Activated naive CD4-positive, alpha-beta T cell treated with anti-CD3 and anti-CD28 coated beads, Interleukin-2, amount 50 U/mL, for 72 hours (primary cell): ENCODE measurements at places on chromosomes 1 and 21. TPM values are rescaled to one million over a fixed set of nuclear protein-coding genes. Genes with fewer than 3 reads are reported as not detected.

GRCh38 chr21:43849532-43850299 is 15.3 kb upstream of the AGPAT3 start:
- no peak for DNase-seq

DNA sequence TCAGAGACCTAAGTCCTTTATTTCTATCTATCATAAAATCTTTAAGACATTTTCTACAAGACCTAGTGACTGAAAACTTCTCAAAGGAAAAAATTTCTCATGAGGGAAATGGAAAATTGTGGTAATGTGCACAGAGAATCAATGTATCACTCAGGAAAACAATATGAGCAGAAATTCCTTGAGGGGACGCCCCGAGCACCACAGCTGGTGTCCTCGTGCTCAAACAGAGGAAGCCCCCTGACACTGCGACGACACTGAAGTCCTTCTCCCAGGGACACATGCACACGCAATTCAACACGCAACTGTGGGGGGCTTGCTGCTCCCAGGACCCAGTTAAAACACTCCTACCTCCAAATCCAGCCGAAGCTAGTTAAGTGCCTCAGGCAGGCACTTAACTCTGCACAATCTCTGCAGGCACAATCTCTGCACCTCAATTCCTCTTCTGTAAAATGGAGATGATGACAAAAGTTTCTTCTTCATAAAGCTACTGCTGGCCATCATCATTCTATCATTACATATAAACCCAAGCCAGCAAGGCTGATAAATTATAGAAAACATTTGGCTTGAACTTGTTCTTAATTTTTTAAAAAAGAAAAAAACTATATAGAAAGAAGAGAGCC is 16.0 kb downstream of the ZBTB17 start:
- no peak for DNase-seq

DNA sequence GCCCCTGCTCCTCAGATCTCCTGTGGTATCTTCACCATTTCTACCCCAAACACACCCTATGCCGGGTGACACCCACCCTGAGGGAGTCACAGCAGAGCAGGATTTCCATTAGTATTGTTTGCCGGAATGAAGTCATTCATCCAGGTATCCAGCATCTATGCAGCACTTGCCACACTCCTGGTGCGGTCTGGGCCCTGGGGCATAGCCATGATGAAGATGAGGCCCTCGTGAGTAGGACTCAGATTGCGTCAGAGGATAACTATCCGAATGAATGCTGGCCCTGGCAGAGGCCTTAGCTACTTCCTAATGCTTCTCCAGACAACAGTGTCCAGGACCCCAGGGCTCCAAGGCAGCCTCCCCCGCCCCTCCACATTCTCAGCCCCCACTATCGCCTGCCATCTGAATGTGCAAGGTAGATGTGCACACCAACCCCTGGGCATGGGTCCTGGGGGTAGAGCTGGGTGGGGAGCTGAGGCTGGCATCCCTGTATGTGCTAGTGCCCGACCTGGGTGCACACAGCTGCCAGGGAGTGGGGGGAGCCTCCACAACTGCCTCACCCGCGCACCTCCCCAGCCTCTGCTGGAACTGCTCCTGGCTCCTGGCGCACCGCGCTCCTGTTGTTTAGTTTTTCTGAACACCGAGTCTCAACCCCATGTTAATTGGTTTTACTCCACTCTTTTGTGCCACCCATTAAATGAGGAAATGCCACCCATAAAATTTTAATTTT is 25.5 kb upstream of the ZC3H12A start:
- no peak for DNase-seq

Gene MYOM3
- total RNA-seq = not detected

GRCh38 chr21:42313501-42313969 is 1.7 kb downstream of the TFF3 start:
- DNase-seq = no peak

Gene COL24A1
- not detected for total RNA-seq

Gene NCF2
- 9.1 TPM for total RNA-seq

Gene GMEB1
- total RNA-seq = 18.9 TPM

Gene OPRD1
- 0.05 TPM for total RNA-seq

- no peak for DNase-seq
Observed at GRCh38 chr1:33372677-33373076, 51.8 kb upstream of the A3GALT2 start.

- DNase-seq = peak; percentile 92
Observed at GRCh38 chr1:12179111-12179519, 12.3 kb downstream of the TNFRSF1B start.

Gene GJA5
- total RNA-seq = not detected

DNA sequence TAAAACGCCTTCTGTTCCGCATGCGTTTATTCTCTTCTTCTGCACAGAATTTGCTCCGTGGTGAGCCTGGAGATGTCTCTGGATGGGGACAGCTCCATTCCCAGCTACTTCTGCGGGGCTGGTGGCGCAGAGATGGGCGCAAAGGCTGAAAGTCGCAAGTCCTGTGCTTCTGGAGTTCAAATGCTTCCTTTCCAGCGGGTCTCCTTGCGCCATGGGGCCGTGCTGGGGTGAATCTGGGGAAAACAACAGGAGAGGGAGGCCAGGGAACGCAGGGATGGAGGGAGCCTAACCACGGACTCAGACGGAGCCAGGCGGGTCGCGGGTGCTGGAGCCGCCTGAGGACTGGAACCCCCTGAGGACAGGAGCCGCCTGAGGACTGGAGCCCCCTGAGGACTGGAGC is 2.9 kb upstream of the OR2T12 start:
- no peak for DNase-seq

- no peak for DNase-seq
Observed at GRCh38 chr1:205046870-205047269, 3.9 kb downstream of the CNTN2 start.

DNA sequence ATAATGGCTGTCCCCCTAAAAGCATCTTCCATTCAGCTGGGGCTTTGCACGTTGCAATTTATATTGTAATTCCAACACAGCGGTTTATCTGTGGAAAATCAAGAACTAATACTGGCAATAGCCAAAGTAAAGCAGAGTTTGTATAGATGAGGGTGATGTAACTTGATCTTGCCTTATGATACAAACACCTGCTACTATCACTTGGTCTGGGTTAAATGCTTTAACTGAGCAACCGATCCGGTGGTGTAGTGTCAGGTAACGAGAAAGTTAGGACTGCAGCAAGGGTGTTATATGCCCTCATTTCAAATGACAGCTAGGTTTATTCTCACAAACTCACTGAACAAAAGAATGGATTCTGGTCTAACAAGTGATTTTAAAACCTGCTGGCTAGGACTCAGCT is 47.3 kb upstream of the PLPPR4 start:
- no peak for DNase-seq

GRCh38 chr1:65069011-65069565 is 78.9 kb upstream of the AK4 start:
- DNase-seq = no peak

DNA sequence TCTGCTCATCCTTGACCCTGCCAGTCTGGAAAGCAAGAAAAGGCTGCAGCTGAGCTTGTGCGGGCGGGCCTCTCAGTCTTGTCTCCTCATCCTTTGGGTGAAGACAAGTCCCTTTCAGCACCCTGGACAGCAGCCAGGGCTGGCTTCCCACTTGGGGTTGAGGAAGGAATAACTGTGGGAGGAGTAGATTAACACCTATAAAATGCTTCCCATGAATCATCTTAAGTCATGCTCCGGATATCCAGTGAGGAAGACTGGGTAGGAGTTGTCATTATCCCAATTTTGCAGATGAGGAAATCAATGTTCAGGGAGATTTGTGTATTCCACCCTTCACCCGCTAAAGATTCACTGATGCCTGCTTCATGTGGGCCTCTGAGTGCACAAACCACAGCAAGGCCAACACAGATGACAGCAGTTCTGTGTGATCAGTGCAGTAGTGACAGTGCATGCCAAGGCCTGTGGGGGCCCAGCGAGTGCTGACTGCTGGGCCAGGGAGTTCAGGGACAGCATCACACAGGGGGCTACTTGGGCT is 20.1 kb upstream of the COL16A1 start:
- peak; percentile 66 for DNase-seq

Gene ZMYND12
- total RNA-seq = 0.84 TPM

GRCh38 chr21:31132574-31133242 is 94.4 kb upstream of the KRTAP19-8 start:
- DNase-seq = no peak

Gene DOP1B
- 12.9 TPM for total RNA-seq

DNA sequence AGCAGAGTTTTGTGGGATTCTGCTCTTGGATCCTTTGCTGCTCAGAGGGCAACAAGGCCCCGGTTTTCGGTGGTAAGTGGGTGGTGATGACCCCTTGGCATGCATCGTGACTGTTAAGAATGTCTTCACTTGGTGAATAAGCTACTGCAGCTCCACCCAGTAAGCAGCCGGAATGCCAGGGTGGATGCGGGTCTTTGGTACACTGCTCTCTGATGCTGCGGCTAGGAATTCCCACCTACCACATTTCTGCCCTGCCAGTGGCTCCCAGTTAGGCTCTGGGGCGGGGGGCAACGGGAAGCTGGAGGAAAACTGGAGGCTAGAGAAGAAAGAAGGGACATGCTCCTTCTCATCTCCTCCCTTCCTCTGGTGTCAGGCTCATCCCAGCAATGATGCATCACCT is 180.4 kb upstream of the GALNT2 start:
- no peak for DNase-seq

Gene PROK1
- not detected for total RNA-seq

DNA sequence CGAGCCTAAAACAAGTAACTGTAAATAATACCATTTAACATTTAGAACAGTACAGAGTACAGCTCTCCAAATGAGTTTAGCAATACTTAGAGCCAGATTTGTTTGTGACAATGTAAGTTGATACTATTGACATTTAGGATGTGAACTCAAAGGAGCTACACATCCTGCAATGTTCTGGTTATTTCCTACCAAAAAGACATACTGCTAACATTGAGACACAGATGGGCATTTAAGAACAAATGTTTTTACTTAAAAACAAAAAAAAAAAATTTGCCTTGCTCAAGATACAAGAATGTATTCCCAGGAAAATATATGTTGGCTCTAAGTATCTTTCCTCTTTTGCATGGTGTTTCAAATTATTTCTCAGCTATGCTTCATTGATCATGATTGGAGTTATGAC is 1464.8 kb upstream of the PRMT6 start:
- no peak for DNase-seq

- no peak for DNase-seq
Observed at GRCh38 chr1:174274452-174274851, 115.1 kb downstream of the RABGAP1L start.

Gene CIART
- 4.6 TPM for total RNA-seq

DNA sequence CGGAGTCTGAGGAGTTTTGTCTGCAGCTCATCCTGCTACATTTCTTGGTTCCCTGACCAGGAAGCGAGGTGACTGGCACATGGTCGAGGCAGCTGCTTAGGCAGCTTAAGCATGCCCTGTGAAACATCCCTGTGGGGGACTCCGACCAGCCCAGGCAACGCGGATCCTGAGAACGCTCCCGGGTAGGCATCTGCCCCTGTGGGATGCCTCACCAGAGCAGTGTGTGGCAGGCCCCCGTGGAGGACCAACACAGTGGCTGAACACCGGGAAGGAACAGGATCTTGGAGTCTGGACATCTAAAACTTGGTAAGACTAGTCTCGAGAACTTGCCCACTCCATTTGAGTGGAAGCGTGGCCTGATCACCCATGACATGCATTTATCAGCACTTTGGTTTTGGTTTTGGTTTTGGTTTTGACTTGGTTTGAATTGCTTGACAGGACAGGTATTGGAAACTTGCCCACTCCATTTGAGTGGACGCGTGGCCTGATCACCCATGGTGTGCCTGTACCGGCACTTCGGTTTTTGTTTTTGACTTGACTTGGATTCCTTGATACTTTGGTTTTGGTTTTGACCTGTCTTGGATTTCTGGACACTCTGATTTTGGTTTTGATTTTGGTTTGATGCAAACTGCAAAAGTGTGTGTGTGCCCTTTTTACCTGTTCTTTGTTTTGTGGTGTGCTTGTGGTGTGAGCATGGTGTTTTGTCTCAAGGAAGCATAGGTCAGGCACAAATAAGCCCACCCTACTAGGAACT is 12.2 kb upstream of the NEK2 start:
- DNase-seq = no peak

DNA sequence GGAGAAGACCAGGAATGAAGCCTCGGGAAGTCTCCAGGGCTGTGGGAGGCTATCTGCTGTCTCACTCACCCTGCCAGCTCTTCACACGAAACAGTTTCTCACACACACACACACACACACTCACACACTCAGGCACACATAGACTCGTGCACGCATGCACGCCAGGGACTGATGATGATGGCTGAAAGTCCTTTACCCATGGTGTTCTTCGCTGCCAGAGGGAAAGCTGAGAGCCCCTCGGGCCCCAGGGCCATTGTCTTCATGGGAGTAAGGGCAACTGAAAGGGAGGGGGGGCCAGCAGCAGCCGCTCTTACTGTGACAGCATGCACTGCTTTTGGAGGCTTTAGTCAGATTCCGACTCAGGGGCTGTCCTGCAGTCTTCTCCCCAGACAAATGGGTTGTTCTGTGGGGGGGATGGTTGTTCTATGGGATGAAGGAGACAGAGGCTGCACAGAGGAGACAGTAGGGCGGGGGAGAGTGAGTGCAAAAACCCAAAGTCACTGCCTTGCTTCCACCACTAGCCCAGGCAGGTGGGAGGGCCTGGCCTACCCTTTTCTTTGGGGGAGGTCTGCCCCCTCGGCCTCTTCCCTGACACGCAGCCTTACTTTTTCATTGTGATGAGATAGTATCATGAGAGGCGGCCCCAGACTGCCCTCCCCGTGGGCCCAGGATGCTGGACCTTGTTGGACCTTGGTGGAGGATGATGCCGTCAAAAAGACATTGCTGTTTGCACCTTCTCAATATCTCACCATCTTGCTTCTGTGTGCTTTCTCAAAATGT is 29.0 kb downstream of the STUM start:
- no peak for DNase-seq

Gene GOLPH3L
- total RNA-seq = 20.9 TPM

Gene ISG15
- 91.6 TPM for total RNA-seq

DNA sequence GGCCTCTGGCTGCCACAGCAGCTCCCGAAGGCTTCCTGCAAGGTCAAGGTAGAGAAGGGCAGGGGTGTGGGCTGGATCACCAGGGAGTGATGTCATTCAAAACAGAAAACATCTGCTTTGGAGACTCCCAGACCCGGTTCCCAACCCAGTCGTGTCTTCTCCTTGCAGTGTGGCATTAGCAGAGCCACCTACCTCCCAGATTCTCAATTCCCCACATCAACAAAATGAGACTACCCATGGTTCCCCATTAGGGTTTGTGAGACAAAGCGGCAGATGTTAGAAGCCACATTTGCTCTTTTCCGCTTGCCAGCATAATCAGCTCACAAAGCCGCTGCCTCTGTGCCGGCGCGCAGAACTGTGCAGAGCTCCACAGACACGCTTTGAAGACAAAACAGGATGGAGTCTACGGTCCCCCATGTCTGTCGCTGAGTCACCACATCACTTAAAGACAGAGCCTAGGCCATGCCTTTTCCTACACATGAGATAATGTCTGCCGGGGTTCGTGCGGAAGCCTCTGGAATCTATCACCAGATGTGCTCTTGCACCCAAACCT is 12.5 kb downstream of the KIF17 start:
- DNase-seq = no peak
